Endothelial cell of umbilical vein (primary cell): ENCODE measurements at places on chromosomes 4 and X. TPM values are rescaled to one million over a fixed set of nuclear protein-coding genes. Genes with fewer than 3 reads are reported as not detected.

Gene CLDN2
- not detected in 2 replicates for total RNA-seq

- no peak for DNase-seq
Observed at GRCh38 chr4:30538794-30539193, 181.4 kb upstream of the PCDH7 start.

Gene CDX4
- not detected in 2 replicates for total RNA-seq

- no peak for DNase-seq
Observed at GRCh38 chr4:22733816-22734215, 41.1 kb downstream of the GBA3 start.

DNA sequence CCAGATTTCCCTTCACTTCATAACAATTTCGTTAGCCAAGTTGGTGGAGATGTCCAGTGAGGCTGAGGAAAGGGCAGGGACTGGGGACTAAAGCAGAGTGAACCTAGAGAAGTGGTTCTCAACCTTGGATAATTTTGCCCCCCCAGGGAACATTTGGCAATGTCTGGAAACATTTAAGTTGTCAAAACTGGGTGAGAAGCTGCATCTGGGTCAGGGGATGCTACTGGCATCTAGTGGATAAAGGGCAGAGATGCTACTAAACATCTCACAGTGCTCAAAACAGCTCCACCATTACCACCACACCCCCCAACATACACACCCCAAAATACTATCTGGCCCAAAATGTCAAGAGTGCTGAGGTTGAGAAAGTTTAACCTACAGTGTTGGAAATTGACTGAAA is 32.0 kb upstream of the FGF16 start:
- DNase-seq = no peak

GRCh38 chr4:68948044-68948743 is 3.4 kb downstream of the UGT2A3 start:
- DNase-seq = no peak

DNA sequence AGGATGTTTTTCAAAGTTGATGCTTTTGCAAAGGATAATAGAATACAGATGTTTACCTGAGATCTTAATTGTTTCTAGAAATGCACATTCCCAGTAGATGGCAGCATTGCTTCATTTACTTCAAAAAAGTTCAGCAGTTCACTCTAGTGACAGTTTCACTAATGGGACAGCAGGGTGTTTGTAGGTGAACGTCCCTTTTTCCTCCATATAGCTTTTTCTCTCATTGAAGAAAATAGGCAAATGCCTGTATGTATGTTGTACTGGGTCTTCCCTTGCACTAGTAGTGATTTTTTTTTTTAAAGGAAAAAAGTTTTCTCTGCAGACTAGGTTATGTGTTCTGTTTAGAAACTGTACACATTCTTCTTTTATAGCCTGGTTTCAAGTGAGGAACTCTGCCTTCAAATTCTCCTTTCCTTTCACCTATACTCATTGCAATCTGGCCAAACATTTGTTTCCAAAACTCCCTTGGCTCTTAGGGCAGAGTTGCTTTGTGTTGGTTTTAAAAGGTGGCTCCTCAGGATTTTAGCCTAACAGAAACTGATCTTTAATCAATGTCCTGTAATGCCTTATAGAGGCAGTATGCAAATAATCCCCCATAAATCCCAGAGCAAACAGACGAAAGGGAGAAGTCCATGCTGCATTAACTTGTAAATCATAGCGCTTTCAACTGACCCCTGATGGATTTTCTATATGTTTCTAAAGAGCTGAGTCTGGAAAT is 86.3 kb downstream of the EGF start:
- DNase-seq = peak; percentile 59

Gene TIMM17B
- 30.0 and 36.0 TPM in 2 replicates for total RNA-seq

GRCh38 chrX:42704454-42704853 is 73.5 kb downstream of the PPP1R2C start:
- DNase-seq = no peak

Gene GK
- 7.6 and 7.7 TPM in 2 replicates for total RNA-seq

DNA sequence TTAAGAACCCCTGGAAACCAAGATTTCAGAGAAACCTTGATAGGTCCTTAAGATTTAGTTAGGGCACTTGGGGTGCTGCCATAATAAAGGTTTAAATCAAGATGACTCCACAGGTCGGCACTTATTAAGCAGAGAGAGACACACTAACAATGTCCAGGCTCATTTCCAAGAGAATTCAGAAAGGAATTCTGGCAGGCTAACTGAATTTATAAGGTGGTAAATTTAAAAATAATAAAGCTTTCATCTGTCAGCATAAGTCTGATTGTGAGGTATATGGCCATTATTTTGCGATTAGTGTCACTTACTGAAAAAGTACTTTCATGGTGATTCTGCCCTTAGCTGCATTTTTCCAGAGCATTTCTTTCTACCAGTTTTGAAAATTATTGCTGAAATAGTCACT is 472.7 kb downstream of the ARAP2 start:
- DNase-seq = no peak
